ENCODE measurements at places on chromosomes 4 and X.

- DNase-seq, result no peak
Observed at GRCh38 chr4:52263607-52264006, 212.5 kb downstream of the SPATA18 start.

GRCh38 chrX:113675278-113675677 lies 834.6 kb upstream of the AMOT start:
- no peak for DNase-seq

DNA sequence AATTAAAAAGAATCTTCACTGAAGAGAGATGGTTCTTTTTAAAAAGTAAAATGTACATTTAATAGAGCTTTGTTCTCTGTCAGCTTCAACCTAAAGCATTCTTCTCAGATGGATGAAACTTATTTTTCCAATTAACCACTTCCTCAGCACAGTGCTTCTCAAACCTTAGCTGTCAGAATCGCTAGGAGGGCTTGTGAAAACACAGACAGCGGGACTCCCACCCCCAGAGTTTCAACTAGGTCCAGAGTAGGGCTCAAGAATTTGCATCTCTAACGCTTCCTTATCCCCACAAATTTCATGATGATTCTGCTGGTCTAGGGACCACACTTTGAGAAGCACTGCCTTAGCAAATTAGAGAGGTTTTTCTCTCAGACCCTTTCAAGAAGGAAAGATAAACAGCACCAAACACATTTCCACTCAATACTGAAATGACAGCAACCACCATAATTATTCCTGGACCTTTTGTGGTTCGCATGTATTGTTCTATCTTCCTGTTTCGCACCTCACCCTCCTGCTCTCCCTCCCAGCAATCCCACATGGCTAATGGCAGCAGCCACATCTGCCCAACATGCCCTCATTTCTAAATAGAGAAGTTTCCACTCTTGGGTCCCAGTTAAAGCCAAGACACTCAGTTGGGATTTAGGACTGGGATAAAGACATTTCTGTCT lies 73.2 kb downstream of the ZNF827 start:
- DNase-seq, result no peak

DNA sequence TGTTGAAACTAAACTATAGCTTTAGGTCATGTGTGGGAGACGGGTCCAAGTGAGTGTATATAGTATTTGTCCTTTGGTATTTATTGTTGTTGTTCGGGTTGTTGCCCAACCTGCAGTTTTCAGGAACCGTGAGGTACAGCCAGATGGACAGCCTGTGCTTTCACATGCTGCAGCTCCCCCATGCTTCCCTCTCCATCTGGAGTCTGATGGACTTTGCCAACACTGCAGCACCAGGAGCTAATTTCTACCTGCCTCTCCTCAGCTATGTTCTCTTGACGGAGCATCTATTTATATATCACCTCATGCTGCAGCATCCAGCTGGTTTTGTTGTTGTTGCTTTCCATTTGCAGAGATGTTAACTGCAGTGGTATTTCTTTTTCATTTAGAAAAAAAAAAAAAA lies 80.1 kb downstream of the TLL1 start:
- DNase-seq, result no peak

- no peak for DNase-seq
Observed at GRCh38 chr4:126899331-126899801, 733.4 kb upstream of the INTU start.

GRCh38 chrX:21738210-21738949 lies 19.5 kb downstream of the SMPX start:
- DNase-seq, result no peak

GRCh38 chr4:153207027-153207426 lies 2.8 kb downstream of the TRIM2 start:
- DNase-seq, result no peak

DNA sequence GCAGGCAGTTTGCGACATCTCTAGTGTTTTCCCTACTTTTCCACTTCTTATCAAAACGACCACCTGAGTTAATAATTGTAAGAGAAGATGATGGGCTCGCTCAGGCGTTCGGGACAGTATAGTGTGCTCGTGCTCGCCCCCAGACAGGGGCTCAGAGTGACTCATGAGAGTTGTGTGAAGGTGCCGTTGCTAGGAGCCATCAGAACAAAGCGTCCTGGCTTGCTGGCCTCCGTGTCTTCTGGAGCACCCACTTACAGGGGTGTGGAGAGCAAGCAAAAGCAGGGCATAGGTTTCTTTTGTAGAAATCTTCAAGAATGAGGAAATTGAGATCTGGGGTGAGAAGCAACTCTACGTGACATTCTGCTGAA lies 73.0 kb upstream of the ADGRG2 start:
- no peak for DNase-seq

DNA sequence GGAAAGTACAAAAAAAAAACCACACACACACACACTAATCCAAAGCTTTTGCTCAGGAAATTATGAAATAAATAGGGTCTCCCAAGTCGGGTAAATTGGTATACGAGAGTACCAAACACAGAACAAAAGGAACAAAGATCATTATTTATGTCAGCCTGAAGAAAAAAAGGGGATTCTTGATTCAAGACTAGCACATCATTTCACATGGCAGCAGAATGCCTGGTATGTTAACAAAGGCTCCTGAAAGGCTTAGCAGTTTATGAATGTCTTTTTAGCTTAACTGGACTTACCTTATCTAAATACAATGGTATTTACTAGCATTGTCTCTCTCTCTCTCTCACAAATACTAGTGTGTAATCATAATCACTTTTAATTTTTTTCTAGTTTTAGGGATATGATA lies 11.3 kb downstream of the RAP2C start:
- no peak for DNase-seq

- DNase-seq, result no peak
Observed at GRCh38 chr4:128524311-128524710, 236.7 kb upstream of the PGRMC2 start.

DNA sequence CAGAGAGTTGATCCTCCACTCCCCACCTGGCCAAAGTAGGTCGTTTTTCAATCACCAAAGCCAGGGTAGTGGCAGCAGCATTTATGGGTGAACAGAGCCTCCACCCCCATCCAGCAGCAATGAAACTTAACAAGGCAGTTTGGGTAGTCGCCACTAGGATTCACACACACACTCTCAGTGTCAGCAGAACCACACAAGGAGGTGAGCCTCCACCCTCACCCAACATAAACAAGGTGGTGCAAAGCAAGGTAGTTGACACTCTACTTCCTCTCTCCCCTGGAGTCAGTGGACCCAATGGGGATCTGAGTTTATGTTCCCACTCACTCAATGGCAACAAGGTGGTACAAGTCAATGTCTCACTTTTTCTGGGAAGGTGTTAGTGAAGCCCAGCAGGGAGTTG lies 50.4 kb upstream of the CCDC149 start:
- DNase-seq, result no peak

- DNase-seq, result no peak
Observed at GRCh38 chr4:127049526-127049925, 583.2 kb upstream of the INTU start.

- no peak for DNase-seq
Observed at GRCh38 chrX:44775726-44776125, 68.1 kb upstream of the DUSP21 start.

GRCh38 chrX:148722966-148723365 lies 222.5 kb downstream of the AFF2 start:
- no peak for DNase-seq

DNA sequence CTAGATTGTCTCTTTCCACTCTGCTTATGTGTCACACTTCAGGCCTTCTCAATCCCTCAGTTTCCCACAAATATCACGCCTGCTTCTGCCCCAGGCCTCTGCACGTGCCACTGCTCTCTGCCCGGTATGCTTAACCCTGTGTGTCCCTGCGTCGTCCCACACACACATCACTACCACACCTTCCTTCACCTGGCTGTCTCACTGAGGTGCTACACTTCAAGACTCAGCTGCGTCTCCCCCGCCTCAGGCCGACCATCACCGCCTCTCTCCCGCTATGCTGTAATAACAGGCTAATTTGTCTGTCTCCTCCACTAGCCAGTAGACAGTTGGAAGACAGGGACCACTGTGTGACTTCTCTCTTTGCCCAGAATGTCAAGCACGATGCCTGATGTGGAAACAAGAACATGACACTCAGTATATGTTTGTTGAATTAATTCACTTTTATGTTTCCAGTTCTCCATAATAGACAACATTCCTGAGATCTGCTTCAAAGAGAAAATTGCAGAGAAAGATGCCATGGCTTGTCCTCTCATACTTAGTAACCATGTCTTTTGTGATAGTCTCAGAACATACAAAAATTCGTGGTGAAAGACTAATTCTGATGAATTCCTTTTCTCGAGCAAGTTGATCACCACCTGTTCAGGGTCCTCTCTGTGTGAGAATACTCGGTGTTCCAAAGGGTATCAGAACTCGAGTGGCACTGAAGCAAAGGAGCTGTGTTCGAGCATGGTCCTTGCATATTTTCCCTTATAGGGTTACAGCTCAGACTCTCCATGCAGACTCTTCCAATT lies 54.2 kb downstream of the AFAP1 start:
- no peak for DNase-seq

DNA sequence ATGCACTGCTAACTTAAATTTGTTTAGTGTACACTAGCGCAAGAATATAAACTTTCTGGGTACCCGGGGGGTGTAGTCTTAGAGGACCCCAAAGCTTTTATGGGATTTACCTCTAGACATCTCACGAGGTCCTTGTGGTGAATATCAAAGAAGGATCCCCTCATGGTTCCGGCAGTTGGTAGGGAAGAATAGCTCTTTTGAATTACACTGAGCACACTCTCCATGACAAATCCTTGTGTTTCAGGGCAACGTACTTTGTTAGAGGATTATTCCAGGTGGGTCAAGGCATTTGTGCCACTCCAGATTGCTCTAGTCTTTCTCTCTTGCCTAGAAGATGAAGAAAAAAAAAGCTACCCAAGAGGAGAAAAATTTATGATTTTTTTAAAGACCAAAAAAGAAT lies 387.6 kb downstream of the PDHA2 start:
- no peak for DNase-seq

DNA sequence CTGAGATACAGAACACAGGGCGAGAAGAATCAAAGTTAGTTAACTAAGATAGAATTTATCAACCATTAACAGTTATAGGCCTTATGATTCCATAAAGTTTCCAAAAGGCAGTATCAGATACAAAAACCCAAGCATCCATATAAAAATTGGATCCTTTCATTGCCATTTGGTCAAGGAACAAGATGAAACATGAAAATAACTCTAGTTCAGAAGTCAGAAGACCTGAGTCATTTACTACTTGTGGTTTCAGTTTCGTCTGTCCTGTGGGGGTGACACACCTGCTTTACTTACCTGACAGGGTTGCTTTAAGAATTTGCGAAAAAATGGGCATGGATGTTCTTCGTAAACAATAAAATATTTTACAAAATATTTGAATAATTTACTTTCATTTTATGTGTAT lies 130.8 kb downstream of the ANAPC10 start:
- DNase-seq, result no peak

GRCh38 chr4:25654031-25654970 lies 1.4 kb upstream of the SLC34A2 start:
- DNase-seq, result no peak

GRCh38 chr4:176844448-176844847 lies 51.7 kb upstream of the VEGFC start:
- DNase-seq, result no peak

- no peak for DNase-seq
Observed at GRCh38 chrX:20066968-20067708, 49.6 kb downstream of the MAP7D2 start.

- DNase-seq, result no peak
Observed at GRCh38 chr4:73936969-73937368, 44.9 kb downstream of the PF4 start.

DNA sequence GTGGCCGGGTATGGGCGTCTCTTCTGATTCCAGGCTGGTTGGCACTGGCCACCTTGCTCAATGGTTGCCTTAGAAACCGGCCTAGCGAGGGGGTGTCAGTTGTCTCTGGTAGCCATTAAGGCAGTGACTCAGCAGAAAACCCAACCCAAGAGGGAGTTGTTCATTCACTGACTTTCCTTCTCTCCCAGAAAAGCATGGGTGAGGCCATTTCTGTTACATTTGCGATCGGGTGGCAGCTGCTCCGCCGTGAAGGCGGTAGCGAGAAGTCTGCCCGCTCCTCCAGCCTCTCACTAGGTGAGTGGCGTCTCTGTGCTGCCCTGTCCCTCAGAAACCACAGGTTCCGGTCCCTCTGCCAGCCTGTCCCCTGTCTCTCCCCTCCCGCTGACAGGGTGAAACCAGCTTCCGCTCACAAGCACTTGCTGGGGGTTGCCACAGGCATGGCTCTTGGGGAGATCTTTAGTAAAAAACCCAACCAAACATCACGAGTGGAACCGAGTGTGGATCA lies 17.4 kb downstream of the IRAK1 start:
- DNase-seq, result peak; percentile 91

GRCh38 chrX:50200907-50201306 lies at the start of gene AKAP4:
Gene AKAP4, minus strand, starts transcription at chrX:50201007. Its CDS starts 118 bp downstream, at chrX:50200889.
- DNase-seq, result no peak

- DNase-seq, result no peak
Observed at GRCh38 chr4:183469936-183470335, 25.5 kb downstream of the CDKN2AIP start.

GRCh38 chr4:27176400-27176799 lies 315.8 kb downstream of the STIM2 start:
- no peak for DNase-seq

DNA sequence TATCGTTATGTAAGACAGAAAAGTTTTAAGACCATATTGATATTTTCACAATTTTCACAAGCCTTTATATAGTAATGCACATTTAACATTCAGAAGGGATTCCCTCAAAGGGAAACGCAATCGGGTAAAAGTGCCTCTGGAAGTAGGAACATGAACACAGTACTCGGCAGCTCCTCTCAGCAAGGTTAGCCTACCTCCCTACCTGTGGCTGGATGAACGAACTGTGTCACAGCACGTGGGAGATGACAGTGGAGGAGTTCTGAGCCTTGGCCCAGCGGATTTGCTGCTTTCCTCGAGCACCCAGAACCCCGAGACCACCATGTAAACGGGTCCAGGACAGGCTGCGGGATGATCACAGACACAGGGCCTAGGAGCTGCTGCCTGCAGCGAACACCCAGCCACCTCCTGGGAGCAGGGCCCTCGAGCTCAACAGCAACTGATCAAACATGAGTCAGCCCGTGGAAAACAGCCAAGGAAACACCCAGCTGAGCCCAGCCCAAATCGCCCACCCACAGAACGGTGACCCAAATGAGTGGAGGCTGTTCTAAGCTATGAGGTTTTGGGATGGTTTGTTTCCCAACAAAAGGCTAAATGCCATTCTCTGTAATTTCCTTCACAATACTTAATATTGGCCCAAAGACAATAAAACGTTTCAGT lies 30.4 kb downstream of the FAT1 start:
- no peak for DNase-seq

Measured in spleen (tissue), 13 donors.